HT-29 (cell line): ENCODE measurements at places on chromosomes 6 and 20. TPM values are rescaled to one million over a fixed set of nuclear protein-coding genes. Genes with fewer than 3 reads are reported as not detected.
A peak's percentile ranks its signal among the peaks of the same experiment; 100 is the strongest.

- DNase-seq: peak; percentile 26
These were observed 3.0 kb upstream of the LINC00237 start for GRCh38 chr20:21109144-21109543.

GRCh38 chr20:21127201-21127981 lies 1.5 kb downstream of the KIZ start:
- no peak for DNase-seq

- no peak for DNase-seq
These were observed 179.4 kb downstream of the ASCC3 start for GRCh38 chr6:100701728-100702127.

DNA sequence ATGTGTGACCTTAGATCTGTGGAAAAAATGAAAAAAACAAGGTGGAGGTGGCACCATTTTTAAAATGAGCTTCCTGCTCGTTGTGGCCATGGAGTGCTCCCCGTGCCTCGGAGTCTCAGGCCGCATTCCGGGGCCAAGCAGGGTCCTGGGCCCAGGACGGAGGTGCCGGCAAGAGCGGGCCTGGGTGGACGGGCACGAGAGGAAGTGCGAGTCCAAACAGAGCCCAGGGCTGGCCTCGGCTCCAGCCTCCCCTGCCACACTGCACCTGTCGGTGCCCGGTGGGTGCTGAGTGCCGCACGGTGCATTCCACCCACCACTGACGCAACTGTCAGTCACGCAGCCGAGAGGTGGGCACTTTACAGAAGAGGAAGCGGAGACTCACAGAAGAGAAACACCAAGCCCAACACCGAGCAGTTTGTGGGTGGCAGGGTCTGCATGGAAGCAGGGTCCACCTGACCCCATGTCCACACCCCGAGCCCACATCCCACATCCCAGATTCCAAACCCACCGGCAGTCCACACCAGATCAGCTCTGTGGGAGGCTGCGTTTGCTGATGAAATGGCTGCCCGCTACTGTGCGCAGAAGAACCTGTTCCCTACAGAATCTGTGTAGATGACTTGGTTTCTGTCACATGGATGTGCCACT lies 97.7 kb downstream of the PSMB1 start:
- no peak for DNase-seq

DNA sequence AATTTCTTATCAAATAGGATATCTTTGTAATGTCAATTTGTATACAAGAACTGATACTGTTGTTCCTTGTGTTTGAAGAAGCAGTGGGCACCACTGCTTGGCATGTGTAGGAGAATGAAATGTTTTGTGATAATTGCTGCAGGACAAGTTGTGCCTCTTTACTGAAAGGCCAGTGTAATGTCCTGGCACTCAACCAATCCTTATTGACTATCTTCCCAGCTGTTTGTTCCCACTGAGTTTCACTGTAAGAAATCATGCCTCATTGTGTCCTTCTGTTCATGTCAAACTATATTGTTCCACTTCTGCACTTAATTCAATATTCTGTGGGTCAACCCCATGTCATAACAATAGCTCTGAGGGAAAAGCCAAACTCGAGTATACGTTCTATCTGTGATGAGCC lies 136.1 kb upstream of the FAM83B start:
- DNase-seq: no peak

- no peak for DNase-seq
These were observed 180.6 kb downstream of the FOXA2 start for GRCh38 chr20:22403632-22404361.

- DNase-seq: no peak
These were observed 114.8 kb downstream of the SMOC2 start for GRCh38 chr6:168555618-168556273.

GRCh38 chr20:22495172-22495571 lies 89.2 kb downstream of the FOXA2 start:
- no peak for DNase-seq

GRCh38 chr20:32706486-32706885 lies 32.7 kb upstream of the C20orf203 start:
- no peak for DNase-seq

DNA sequence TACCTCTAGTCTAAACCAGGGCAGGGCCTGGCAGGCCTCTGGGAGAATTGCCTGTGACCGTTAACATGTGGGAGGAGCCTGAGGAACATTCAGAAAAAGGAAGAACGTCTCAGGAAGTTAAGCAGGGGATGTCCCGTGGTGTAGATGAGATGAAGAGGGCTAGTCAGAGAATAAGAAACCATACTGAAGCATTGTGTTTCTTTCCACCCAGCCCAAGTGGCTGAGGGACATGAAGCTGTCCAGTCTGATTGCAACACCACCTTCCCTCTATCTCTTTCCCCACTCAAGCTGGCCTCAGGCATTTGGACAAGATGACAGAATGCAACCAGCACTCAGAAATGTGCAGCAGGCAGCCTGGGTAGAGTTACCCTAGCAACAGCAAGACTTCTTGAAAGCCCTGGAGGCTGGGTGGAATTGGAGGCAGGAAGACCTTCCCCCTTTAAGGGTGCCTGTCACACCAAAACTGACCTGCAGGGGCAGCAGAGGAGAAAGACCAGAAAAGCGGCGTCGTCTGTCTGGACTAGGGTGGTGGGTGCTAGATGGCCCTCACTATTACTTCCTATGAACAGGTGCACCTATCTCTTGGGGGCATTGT lies 186.1 kb downstream of the UNC5CL start:
- DNase-seq: peak; percentile 16

The ATP9A gene
- total RNA-seq: 55.1 and 70.3 TPM in 2 replicates

The GJA10 gene
- not detected in 2 replicates for total RNA-seq

The MCUR1 gene
- 20.2 and 29.2 TPM in 2 replicates for total RNA-seq

The TFEB gene
- total RNA-seq: 24.0 and 24.1 TPM in 2 replicates

The CSNK2A1 gene
- 81.7 and 89.6 TPM in 2 replicates for total RNA-seq

The ZNF165 gene
- total RNA-seq: 4.4 and 5.2 TPM in 2 replicates

The CDK19 gene
- total RNA-seq: 4.0 and 4.8 TPM in 2 replicates
